ENCODE measurements at places on chromosomes 5 and 9.

GRCh38 chr9:37302277-37302676 is 120.2 kb upstream of the GRHPR start:
- no peaks in the 10 kb centered on the region for H3K4me1 ChIP-seq
- H3K27ac ChIP-seq: no peak overlapping the region
- DNase-seq: no peak

- H3K4me1 ChIP-seq: no peaks in the 10 kb centered on the region
- no peak overlapping the region for H3K4me3 ChIP-seq
- no peaks in the 10 kb centered on the region for H3K27me3 ChIP-seq
Measured at GRCh38 chr5:26388976-26389375, 649.4 kb downstream of the CDH9 start.

GRCh38 chr9:38066197-38066913 is 2.7 kb downstream of the SHB start:
- peak overlapping the region; percentile 66 for H3K4me3 ChIP-seq
- H3K4me1 ChIP-seq: peaks cover 4% of the 10 kb centered on the region
- H3K27me3 ChIP-seq: no peaks in the 10 kb centered on the region
- no peak for DNase-seq
- no peak overlapping the region for H3K27ac ChIP-seq

GRCh38 chr5:171712616-171713015 is 73.0 kb upstream of the SMIM23 start:
- H3K27ac ChIP-seq: no peak overlapping the region
- H3K4me1 ChIP-seq: no peaks in the 10 kb centered on the region
- no peaks in the 10 kb centered on the region for H3K36me3 ChIP-seq
- DNase-seq: no peak

DNA sequence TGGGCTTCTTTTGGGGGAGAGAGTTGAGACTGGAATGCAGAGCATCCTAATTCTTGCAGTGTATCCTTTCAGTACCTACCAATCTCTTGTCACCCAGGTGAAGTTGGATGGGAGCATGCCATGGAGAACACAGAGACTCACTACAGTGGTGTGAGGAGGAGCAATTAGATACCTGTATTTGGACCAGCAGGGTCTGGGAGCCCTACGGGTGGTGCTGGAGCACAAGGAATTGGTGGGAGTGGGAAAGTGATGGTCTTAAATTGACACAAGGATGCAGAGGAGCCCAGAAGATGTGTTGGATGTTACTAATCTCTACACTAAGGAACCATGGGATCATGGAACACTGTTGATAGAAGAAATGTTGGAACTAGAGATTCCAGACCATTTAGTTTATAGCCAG is 212.7 kb downstream of the CHSY3 start:
- H3K36me3 ChIP-seq: no peaks in the 10 kb centered on the region
- H3K4me1 ChIP-seq: no peaks in the 10 kb centered on the region
- H3K4me3 ChIP-seq: no peak overlapping the region
- no peaks in the 10 kb centered on the region for H3K27me3 ChIP-seq

- peaks cover 2% of the 10 kb centered on the region for H3K4me1 ChIP-seq
- DNase-seq: no peak
- no peaks in the 10 kb centered on the region for H3K27me3 ChIP-seq
- no peaks in the 10 kb centered on the region for H3K36me3 ChIP-seq
Measured at GRCh38 chr5:38796742-38797108, 49.1 kb upstream of the OSMR start.

GRCh38 chr5:112511920-112512319 is 92.8 kb upstream of the EPB41L4A start:
- no peaks in the 10 kb centered on the region for H3K4me1 ChIP-seq
- H3K4me3 ChIP-seq: no peak overlapping the region
- no peaks in the 10 kb centered on the region for H3K36me3 ChIP-seq
- DNase-seq: no peak
- H3K27ac ChIP-seq: no peak overlapping the region

DNA sequence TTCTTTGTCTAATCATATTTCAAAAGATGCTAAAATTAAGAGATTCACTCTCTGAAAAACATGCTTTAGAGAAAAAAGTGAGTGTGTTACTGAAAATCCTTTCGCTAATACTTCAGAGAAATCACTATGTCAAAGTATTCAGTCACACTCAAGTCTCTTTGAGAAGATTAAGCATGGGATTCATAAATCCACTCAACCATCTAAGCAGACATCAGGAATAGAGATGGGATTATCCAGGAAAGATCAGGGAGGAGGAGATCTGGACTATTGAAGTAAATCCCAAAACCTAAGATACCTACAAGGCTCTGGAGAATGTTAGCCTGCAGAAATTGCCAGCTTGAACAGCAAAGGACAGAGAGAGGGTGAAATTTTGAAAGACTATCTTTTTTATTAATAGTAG is 317.2 kb upstream of the ACO1 start:
- no peaks in the 10 kb centered on the region for H3K36me3 ChIP-seq
- H3K4me1 ChIP-seq: no peaks in the 10 kb centered on the region
- DNase-seq: no peak
- H3K27me3 ChIP-seq: no peaks in the 10 kb centered on the region
- H3K27ac ChIP-seq: no peak overlapping the region

DNA sequence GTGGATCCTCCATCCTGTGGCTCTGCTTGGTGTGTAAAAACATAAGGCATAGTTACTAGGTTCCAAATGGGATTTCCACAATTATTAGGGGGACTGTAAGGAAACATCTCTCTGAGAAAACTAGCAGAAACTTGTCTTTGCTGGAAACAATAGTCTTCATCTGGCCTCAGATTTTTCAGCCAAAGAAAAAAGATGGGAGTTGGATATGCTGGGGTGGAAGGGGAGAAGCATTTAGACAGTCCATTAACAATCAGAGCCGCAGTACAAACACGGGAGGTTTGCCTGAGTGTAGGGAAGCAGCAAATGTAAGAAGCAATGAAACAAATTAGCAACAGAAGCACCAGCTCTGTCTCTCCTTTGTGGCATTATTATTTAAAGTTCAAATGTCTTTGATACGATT is 402.7 kb upstream of the ZNF608 start:
- H3K27ac ChIP-seq: no peak overlapping the region
- no peaks in the 10 kb centered on the region for H3K27me3 ChIP-seq

DNA sequence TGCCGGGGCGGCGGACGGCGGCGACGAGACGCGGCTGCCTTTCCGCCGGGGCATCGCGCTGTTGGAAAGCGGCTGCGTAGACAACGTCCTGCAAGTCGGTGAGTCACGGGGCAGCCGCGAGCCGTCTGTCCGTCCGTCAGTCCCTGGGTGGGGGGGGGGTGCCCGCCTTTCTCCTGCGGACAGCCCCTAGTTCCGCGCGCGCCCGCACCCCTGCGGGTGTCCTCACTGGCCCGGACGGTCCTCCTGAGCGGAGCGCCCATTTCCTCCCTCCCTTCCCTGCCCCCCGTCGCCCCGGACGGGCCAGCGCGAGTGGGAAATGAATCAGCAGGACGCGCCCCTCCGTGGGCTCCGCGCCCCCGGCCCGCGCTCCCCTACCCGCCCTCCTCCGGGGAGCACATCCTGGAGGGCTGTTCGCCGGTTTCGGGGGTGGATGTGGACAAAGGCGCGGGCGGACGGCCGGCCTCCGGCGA is 828 bp downstream of the ZSWIM6 start:
- peak overlapping the region; percentile 80 for H3K27ac ChIP-seq
- no peaks in the 10 kb centered on the region for H3K27me3 ChIP-seq
- peak overlapping the region; percentile 92 for H3K4me3 ChIP-seq

GRCh38 chr9:73180403-73180802 is 28.7 kb downstream of the ANXA1 start:
- H3K36me3 ChIP-seq: no peaks in the 10 kb centered on the region
- H3K4me1 ChIP-seq: no peaks in the 10 kb centered on the region
- no peaks in the 10 kb centered on the region for H3K27me3 ChIP-seq
- no peak for DNase-seq
- H3K4me3 ChIP-seq: no peak overlapping the region
- no peak overlapping the region for H3K27ac ChIP-seq

DNA sequence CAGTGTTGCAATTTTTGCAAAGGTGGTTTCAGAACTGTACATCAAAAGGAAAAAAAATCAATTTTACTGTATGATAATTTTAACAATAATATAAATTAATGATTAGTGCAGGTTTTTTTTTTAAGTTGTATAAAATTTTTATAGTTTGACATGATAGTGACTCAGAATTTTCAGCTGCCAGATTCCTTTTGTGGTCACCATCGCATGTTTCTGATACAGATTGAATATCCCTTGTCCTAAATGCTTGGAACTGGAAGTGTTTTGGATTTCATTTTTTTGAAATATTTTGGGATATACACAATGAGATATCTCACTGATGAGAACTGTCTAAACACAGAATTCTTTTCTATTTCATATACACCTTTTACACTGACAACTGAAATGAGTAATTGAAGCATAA is 361.3 kb downstream of the RAB3C start:
- DNase-seq: no peak
- no peak overlapping the region for H3K4me3 ChIP-seq
- H3K4me1 ChIP-seq: no peaks in the 10 kb centered on the region
- no peaks in the 10 kb centered on the region for H3K36me3 ChIP-seq
- H3K27ac ChIP-seq: no peak overlapping the region

DNA sequence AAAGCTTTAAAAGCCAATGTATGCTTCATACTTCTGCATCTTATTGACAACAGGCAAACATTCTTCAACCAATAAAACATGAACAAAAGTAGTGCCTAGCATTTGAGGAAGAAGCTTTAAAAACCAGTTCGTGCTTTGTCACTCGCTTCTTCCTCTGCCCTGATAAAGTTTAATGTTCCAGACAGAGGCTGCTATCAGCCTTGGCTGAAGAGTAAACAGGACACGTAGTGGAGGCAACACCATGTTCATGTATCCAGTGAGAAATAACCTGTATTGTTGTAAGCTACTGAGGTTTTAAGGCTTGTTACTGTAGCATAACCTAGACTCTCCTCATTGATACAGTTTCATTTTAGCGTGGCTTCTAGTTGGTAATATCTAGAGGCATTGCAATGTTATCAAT is 3.2 kb upstream of the FUBP3 start:
- H3K4me1 ChIP-seq: peaks cover 12% of the 10 kb centered on the region
- no peaks in the 10 kb centered on the region for H3K36me3 ChIP-seq
- H3K27ac ChIP-seq: no peak overlapping the region
